NCI-H146 (cell line): ENCODE measurements at places on chromosomes 16 and 17.

- DNase-seq: peak; percentile 57
Observed at GRCh38 chr17:2853283-2854142, 57.3 kb downstream of the RAP1GAP2 start.

GRCh38 chr17:49717371-49717861, 9.7 kb upstream of the SLC35B1 start:
- DNase-seq: no peak

DNA sequence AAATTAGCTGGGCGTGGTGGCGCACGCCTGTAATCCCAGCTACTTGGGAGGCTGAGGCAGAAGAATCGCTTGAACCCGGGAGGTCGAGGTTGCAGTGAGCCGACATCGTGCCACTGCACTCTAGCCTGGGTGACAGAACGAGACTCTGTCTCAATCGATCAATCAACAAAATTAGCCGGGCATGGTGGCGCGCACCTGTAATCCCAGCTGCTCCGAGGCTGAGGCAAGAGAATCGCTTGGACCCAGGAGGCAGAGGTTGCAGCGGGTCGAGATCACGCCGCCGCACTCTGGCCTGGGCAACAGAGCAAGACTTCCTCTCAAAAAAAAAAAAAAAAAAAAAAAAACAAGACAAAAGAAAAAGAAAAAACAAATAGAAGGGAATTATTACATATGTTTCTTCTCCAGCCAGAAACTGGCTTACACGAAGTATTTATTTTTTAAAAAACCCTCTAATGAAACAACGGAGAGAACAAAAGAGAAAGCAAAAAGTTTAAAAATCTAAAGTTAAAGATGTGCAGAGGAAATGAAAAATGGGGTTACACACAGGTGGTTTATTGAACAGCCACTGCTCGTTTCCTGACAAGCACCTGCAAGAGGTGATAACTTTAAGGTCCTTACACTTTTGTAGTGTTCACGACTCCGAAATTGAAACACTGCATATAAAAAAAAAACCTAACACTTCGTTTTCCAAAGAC, 1.4 kb downstream of the SYNRG start:
- DNase-seq: no peak

DNA sequence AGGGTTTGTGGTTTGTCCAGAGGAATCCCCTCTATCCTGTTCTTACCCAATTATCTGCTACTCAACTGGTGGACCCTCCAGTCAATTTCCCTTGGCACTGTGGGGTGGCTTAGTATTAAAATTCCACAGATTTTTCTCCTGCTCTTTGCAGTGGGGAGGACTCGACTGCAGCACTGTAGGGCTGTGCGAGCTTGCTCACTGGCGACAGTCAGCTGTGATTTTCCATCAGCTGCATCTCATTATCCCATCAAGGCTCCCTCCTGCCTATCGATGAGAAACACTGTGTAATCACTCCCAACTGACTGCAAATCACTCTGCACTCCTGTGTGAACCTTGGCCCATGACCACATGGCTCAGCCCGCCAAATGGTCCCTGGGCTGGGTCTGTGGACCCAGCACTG, 90.5 kb upstream of the MAF start:
- DNase-seq: no peak

- DNase-seq: no peak
Observed at GRCh38 chr17:80111702-80112470, 10.5 kb downstream of the GAA start.

- DNase-seq: peak; percentile 76
Observed at GRCh38 chr17:2025220-2025621, at the start of gene RTN4RL1. Gene RTN4RL1, minus strand, starts transcription at chr17:2025334. Its CDS starts 469 bp downstream, at chr17:2024865.

DNA sequence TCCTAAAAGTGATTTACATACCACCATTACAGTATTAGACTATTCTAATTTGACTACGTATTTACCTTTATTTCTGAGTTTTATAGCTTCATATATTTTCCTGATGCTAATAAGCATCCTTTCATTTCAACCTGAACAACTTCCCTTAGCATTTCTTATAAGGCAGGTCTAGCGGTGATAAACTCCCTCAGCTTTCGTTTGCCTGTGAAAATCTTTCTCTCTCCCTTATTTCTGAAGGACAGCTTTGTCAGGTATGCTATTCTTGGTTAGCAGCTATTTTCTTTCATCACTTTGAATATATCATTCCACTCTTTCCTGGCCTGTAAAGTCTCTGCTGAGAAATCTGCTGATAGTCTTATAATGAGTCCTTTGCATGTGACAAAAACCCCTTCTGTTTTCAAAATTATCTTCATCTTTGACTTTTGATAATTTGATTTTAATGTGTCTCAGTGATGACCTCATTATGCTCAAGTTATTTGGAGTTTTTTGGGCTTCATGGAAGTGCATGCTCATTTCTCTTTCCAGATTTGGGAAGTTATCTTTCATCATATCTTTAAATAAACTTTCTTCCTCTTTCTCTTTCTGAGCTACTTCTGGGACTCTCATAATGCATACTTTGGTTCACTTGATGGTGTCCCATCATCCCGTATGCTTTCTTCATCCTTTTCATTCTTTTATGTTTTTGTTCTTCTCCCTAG, 285.4 kb upstream of the PMFBP1 start:
- no peak for DNase-seq

DNA sequence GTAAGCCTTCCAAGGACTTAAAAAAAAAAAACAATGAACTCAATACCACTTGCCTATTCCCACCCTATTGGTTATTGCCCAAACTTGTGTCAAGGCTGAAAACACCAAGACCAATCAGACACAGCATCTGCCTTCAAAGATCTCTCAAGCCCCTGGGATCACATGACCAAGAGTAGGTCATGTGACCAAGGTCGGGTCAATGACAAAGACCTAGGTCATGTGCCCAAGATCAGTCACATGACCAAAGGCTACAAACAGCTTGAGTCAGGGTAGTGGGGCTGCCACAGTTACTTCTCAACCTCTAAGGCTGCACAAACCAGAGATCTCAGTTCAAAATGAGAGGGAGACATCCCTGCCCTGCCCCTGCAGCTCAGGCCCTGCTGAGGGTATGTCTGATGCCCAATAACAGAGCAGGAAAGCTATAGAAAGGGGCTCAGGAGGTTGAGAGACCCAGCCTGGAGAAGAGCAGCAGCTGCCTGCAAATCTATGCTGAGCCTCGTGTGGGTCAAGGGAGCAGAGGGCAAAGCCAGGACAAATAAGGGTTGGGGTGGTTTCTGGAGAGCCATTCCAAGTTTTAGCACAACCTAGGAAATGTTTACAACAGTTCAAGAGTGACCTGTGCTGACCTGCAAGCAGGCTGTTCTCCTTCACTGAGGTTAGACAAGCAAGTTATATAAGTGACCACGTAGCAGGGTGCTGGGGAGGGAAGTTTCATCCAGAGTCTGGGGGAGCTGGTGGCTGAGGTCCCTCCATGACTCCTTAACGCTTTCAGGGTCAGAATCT, 48.8 kb downstream of the PIMREG start:
- DNase-seq: no peak

DNA sequence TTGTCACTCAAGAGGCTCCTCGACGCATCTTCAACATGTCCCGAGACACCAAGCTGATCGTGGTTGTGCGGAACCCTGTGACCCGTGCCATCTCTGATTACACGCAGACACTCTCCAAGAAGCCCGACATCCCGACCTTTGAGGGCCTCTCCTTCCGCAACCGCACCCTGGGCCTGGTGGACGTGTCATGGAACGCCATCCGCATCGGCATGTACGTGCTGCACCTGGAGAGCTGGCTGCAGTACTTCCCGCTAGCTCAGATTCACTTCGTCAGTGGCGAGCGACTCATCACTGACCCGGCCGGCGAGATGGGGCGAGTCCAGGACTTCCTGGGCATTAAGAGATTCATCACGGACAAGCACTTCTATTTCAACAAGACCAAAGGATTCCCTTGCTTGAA, 101.0 kb downstream of the HS3ST2 start:
- DNase-seq: no peak

- DNase-seq: peak; percentile 73
Observed at GRCh38 chr17:9331279-9332131, 244.1 kb downstream of the STX8 start.

- DNase-seq: no peak
Observed at GRCh38 chr16:11658896-11659708, 9.2 kb upstream of the SNN start.

- no peak for DNase-seq
Observed at GRCh38 chr17:72125226-72125651, 4.4 kb downstream of the SOX9 start.

- DNase-seq: no peak
Observed at GRCh38 chr16:55658898-55659420, 3.2 kb downstream of the SLC6A2 start.

DNA sequence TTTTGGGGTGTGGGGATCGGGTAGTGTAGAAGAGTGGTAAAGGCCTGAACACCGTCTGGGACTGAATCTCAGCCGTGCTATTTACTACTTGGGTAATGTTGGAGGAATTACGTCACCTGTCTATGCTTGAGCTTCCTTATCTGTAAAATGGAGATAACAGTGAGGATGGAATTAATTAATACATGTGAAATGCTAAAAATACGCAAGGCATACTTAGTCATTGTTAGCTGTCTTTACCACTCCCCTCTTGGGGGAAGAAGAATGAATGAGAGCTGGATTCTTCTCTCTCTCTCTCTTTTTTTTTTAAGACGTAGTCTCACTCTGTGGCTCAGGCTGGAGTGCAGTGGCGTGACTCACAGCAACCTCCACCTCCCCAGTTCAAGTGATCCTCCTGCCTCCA, 41.1 kb upstream of the TANGO6 start:
- DNase-seq: no peak

DNA sequence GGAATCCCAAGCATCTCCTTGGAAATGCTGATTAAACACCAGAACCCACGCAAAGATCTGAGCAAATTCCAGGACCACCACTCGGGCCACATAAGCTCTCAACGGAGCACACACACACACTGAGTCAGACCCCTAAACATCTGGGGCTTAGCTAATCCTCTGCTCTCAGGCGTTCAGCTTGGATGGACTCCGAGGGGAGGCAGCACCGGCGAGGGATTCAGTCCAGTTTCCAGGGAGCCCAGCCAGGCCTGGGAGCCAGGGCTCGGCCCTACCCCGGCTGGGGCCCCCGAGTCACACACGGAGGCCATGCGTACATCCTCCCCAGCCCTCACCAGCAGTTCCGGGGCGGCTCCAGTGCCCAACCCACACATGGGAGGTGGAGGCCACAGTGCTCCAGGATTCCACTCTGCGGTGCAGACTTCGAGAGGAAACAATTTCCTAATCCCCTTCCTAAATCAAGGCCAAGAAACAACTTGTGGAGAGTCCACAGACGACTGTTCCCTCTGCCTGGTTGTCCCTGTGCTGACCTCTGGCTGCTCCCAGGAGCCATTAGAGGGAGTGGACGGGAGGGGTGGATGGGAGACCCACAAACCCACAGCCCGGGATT, 70.5 kb downstream of the GAS7 start:
- DNase-seq: no peak

DNA sequence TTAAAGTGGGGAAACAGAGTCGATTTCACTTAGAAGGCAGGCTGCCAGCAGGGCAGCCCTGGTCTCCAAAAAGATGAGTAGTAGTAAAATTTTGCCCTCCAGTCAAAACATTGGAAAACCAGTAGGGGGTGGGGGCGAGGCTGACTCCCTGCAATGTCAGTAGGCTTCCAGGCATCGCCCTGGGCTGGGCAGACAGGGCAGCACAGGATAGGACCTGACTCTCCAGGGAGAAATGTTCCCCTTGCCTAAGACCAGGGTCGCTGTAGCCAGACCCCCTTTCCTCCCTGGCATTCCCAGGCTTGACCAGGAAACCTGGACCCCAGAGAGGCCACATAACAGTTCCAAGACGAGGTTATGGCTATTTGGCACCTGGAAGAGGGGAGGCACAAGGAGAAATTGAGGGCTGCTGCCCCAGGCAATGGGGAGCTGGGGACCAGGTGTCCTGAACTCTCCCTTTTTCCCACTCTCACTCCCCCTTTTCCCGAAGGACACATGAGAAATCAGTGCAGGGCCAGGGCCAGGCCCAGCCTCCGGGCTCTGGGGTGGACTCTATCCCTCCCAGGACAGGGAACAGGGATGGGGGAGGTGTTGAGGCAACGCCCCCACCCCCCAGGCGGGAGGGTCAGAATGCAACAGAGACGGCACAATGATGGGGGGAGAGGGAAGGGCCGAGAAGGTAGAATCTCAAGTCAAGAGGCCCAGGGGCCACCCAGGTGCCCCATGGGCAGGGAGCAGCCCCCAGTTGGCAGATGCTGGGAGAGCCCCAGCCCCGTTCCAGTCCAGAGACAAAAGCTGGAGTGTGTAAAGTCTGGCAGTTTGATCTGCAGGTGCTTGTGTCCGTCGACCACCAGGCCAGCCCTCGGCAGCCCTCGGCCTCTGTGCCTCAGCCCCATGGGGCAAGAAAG, 4.5 kb upstream of the SAMD14 start:
- DNase-seq: no peak

- no peak for DNase-seq
Observed at GRCh38 chr17:17870247-17870646, 33.5 kb upstream of the SREBF1 start.

GRCh38 chr16:66103211-66103610, 263.3 kb upstream of the CDH5 start:
- no peak for DNase-seq

DNA sequence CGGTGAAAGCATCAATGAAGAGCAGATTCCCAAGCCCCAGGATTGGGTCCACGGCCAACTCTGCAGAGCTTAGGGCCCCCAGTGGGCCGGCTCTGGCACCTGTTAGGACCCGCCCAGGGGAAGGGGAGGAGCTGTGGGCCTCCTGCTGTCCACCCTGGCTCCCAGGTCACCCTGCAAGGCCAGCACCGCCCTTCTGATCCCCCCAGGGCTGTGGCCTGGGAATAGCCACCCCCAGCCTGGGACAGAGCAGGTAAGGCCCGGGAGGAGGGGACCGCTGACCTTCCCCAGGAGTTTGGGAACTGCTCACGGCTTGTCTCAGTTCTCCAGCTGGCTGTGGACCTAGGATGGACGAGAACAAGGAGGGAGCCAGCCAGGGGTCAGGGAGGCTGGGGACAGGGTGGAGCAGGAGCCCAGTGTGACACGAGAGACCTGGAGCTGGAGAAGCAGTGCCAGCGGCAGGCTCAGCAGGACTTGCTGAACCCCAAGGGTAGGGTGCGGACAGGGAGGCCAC, 39.3 kb upstream of the SLC38A10 start:
- DNase-seq: no peak

GRCh38 chr16:29745853-29746345, at the start of gene C16orf54:
Gene C16orf54, minus strand, starts transcription at chr16:29745990. Its CDS starts 1,039 bp downstream, at chr16:29744951.
- DNase-seq: no peak

- DNase-seq: peak; percentile 27
Observed at GRCh38 chr17:74118504-74118903, 85.0 kb upstream of the RPL38 start.

DNA sequence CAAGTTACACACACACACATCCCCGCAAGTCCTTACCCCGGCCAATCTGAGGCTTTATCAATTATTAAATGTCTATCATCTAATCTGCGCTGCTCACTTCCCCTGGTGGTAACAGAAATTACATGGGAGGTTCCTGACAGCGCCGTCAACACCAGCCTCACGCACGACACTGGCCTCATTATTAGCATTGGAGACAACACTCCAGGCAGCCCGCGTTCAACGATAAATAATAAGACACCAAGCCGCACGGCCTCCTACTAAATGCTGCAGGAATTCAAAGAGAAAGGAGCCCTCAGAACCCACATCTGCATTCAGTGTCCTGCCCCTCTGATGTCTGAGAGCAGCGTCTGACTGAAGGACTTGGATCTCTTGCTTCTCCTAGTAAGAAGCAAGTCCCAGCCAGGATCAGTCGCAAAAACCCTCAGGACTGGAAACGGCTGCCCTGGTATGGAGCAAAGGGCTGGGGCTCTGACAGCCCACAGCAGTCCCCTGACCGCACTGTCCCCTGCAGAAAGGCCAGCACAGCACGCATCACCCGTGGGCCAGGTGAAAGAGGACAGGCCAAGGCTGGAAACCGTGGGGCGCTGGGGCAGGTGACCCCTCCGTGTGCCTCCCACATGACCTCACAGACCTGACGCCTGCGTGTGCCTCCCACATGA, 7.6 kb upstream of the RPH3AL start:
- no peak for DNase-seq

GRCh38 chr16:88194397-88195268, 188.1 kb upstream of the ZNF469 start:
- DNase-seq: no peak
